Stimulated activated CD8-positive, alpha-beta memory T cell treated with anti-CD3 and anti-CD28 coated beads, Interleukin-4, amount 100 ng/mL, for 1 hour (primary cell): ENCODE measurements at places on chromosomes 1 and 21.

DNA sequence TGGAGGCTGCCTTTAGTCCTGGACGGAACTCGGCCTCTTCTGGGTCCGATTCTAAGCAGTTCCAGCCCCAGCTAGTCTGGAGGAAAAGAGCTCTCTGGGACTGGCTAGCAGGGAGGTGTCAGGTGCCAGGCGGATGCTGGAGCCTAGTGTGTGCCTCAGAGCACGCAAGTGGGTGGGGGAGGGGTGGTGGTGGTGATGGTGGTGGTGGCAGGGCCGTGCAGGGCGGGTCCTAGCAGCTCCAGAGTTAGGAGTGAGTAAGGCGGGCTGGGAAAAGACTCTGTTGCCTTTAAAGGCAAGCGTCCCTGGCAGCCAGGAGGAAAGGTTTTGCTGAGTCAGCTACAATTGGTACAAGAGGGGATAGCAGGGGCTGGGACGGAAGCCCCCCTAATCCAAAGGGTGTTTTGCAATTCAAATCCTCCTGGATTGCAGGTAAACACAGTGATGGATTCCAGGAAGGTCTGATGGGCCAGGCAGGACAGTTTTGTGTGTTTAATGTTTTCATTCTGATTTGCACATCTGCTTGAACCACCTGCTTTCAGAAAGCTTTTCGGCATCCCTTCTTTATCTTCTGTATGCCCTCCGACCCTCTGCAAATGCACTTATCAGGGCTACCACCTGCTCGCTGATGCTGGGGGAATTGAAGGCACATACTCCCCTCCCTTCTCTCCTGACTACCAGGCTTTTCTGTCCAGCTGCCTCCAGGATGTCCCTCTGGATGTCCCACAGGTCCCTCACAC lies 4.1 kb upstream of the SLC2A1 start:
- DNase-seq = no peak

DNA sequence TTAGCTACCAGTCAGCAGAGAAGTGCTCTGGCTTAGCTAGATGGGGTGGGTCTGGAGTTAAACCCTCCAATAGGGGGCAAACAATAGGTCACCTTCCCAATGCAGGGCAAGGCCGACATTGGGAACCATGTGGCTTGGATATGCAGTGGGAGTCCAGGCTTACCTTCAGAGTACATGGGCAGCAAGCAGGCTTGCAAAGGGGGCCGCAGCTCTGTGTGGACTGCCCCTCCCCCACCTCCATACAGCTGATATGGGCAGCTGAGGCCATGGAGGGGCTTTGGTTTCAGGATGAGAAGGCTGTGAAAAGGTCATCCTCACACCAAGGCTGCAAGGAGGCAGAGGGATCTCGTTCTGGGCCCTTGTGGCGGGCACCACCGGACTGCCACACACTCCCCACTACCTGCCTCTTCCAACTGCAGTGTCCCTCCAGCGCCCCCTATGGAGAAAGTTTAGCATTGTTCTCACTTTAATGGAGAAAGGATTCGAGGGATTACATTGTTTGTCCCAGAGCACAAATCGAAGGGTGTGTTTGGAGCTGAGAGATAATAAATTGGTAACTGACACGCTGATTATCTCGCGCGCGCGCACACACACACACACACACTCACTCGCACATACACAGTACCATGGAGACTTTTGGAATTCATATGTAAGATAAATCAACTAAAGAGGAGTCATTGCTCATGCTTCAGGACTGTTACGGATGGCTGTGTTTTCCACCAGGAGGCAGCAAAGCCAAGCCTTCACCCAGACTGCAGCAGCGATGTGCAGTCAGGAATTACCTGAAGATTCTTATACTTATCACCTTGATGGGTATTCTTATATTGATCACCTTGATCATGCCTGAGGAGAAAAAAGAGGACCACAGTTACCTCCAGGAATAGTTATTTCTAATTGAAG lies 7.0 kb upstream of the SMCP start:
- no peak for DNase-seq

DNA sequence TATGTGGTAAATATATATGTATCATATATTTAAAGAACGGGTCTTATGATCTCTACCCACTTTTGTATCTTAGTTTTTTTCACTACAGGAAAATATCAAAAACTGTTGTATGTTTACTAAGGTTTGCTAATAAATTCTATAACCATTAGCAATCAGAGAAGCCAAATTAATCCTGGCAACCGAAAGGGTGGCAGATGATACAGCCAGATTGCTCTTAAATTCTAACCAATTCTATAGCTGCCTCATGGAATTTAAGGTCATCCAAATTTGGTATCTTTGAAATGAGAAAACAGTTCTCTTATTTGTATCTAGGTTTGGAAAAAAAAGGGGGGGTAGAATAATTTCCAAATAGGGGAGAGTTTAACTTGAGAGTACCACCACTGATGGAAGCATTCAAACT lies 591.2 kb downstream of the SMYD3 start:
- DNase-seq = no peak

GRCh38 chr1:61887076-61887867 lies 145.0 kb downstream of the PATJ start:
- DNase-seq = no peak

DNA sequence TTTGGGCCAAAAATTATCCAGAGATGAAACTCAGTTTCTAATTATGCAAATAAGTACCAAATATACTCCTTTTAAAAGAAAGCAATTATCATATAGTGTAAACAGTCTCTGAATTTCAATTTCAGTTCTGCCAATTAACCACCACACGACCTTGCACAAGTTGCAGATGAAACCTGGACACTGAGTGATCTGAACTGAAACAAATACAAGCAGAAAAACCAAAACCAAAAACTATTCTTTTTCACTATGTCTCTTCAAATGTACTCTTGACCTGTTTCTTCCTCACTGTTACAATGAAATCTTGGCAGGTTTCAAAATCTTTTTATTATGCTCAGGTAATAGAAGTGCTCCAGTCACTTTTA lies 79.2 kb downstream of the TYW3 start:
- DNase-seq = no peak

DNA sequence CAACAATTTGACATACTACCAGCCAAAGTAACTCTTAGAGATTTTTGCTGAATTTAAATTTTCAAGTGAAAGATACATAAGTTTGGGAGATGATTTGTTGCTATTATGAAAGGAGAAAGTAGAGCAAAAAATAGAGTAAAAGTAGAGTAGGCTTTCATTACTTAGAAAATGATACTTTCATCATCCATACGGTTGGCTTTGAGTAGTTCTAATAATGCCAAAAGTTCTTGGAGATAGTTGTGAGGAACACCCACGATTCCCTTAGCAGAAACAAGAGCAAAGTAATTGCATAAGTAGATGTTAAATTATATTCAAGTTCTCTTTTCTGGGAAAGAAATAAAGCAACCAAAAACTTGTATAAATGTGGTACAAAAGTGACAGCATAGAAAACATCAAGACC lies 95.0 kb upstream of the VAV3 start:
- no peak for DNase-seq

DNA sequence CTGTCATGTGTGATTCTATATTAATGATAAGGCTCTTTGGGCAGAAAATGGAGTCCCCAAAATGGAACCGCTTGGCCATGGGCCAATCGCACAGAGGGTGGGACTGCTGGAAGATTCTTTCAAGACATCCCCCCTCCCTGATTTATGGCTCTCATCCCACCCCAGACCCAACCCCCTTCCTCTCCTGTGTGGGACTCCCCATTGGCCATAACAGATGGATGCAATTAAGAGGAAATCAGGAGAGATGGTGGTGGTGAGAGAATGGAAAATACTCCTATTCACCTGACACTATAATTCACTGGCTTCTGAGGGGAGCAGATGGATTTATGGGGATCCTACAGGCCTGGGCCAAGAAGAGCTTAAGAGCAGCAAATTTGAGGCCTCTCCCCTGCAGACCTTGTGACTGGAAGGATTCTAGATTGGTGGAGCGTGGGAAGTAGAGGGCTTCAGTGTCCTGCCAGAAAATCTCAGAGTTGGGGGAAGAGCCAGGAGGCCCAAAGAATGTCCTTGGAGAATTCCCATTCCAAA lies 1.7 kb downstream of the IGFN1 start:
- DNase-seq = no peak

DNA sequence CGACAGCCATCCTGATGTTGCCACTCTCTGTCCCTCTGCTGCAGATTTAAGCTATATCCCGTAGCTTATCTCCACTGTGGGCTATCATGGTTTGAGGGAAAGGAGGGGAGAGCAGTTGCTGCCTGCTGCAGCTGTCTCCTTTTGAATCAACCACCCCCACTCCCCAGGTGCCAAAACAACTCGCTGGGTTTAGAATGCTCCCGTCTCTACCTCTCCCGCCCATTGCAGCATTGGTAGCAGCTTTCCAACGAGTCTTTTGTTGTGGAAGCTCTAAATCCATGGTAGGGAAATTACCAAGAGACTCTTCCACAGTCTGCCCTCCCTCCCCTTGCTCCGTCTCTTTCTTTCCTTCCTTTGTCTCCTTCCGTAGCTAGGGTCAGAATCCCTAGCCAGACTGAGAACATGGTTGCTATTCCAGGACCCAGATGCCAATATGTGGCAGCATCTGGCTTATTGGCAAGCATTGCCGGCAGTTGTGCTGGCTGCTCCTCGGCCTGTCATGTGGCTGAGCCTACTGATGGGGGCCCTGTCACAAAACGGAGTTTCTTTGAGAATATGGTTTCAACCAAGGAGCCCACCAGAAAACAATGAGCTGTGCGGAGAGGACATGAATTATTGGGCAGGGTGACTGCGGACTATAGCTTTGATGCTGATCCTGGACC lies 230.7 kb downstream of the RPS6KC1 start:
- DNase-seq = no peak

- no peak for DNase-seq
Measured at GRCh38 chr1:230113593-230114236, 46.7 kb downstream of the GALNT2 start.

DNA sequence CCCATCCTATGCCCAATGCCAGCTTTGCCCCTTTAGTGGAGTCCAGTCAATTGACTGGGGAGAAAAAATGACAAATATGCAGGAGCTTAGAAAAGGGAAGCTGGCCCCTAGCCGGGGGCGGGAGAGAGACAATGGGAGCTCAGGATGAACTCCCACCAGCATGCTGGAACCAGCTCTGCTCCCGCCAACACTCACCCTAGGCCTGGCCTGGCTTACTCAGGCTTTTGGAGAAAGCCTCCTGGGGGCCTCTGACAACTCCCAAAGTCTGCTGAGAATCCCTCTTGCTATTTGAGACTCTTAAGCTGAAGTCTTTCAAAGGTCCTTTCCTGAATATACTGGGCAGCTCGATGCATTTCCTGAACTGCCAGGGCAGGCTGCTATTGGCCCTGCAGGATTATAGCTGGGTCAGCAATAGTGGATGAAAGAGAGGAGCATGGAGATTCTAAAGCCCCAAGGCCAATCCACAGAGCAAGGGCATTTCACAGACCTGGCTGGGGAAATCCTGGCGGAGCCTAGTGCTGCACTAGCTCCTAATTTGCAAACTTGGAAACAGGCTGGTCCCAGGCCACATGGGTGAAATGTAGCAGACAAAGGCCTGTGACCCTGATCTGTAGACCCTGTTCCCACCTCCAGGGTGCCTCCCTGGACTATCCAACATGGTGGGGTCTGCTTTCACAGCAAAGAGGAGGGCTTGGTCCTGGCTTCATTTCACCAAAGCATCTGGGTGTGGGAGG lies 35.7 kb upstream of the CLSTN1 start:
- DNase-seq = no peak

DNA sequence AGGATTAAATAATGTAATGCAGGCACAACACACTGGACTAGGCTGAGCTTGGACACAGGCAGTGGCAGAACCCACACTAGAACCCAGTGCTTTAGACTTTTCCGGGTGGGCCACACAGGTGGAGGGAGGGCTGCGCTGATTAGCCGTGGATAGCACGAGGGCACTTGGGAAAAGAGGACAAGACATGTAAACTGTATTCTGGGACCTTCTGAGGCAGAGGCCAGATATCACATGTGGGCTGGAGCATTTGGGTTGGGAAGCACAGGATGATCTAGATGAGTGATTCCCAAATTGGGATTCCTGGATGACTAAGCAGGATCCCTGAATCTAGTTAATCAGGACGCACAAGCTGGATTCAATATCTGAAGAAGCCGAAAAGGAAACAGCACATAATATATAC lies 20.3 kb upstream of the A3GALT2 start:
- DNase-seq = no peak

DNA sequence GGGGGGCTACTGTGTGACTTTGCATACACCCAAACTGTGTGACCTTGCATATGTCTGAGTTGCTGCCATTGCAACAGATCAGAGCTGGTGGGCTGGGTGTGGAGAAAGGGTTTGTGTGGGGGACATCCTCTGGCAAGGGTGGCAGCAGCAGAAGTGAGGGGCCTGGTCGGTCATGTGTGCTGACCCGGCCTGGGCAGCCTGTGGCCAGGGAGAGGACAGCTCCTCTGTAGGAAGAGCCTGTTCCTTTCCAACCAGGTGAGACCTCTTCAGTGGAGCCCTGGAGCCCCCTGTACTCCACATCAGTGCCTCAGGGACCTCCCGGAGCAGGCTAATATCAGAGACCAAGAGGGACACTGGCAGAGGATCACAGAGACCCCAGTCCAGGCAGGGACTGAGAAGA lies 8.3 kb downstream of the PCSK9 start:
- DNase-seq = no peak

GRCh38 chr1:228274452-228275178 lies 66.8 kb downstream of the OBSCN start:
- no peak for DNase-seq

DNA sequence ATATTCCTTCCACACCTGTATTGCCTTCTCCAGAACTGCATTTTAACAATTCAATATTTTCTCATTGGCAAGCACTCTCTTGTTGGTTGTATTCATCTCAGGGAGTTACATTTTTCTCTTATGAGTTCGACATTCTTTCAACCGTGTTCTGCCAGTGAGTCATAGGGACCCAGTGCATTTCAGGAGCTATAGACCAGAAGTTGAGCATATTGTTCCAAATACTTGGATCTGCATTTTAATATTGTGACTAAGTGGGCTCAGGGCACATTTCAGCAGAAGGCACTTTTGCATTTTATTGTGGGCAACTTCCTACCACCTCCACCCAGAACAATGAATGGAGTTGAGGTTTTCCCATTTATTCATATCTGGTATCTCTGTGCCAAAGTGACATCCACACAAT lies 132.8 kb downstream of the TNFSF18 start:
- no peak for DNase-seq

- DNase-seq = no peak
Measured at GRCh38 chr1:31785947-31786290, 21.8 kb upstream of the ADGRB2 start.

DNA sequence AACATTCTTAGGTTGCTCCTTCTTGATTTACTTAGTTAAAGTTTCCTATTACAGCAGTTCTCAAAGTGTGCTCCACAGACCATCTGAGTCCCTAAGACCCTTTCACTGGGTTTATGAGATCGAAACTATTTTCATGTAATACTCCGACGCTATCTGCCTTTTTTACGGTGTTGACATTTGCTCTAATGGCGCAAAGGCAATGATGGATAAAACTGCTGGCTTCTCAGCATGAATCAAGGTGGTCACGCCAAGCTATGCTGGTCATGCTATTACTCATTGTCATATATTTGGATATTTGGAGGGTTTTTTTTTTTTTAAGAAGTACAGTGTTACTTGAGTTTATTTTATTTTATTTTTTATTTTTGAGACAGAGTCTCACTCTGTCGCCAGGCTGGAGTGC lies 235.1 kb downstream of the KIF26B start:
- no peak for DNase-seq

- no peak for DNase-seq
Measured at GRCh38 chr1:55814967-55815366, 599.8 kb upstream of the USP24 start.

- DNase-seq = no peak
Measured at GRCh38 chr1:165449131-165449530, 4.2 kb upstream of the RXRG start.
